DMS53 (cell line): ENCODE measurements at places on chromosomes 11 and 22.

DNA sequence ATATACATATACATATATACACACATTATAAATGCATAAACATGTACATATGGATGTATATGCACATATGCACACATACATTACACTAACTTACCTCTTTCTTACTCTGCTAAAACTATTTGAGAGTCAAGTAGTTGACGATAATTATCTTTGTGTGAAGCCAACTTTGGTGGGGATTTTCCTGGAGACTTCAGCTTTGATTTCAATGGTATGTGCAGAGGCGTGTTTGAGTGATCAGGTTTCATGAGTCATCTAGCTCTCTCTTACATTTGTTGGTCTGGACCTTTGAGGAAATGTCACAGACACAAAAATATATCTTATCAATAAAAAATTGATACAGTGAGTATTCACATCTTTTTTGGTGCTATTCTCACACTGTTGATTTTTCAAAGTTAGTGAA, 769.1 kb upstream of the LUZP2 start:
- peak; percentile 62 for DNase-seq

- peak; percentile 87 for DNase-seq
Measured at GRCh38 chr11:19648321-19648720, 64.3 kb upstream of the NAV2 start.

DNA sequence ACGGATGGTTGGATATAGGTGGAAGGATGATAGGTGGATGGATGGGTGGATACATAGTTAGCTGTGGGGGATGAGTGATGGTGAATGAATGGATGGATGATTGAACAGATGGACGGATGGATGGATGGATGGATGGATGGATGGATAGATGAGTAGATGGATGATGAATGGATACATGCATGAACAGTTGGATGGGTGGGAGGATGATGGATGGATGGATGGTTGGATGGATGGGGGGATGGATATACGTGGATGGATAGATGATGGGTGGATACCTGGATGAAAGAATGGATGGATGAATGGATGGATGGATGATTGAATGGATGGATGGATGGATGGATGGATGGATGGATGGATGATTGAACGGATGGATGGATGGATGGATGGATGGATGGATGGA, 68.4 kb upstream of the PRR5 start:
- no peak for DNase-seq

- no peak for DNase-seq
Measured at GRCh38 chr22:48084729-48085050, 1322.2 kb downstream of the TBC1D22A start.

GRCh38 chr11:84061726-84062125, 775.6 kb upstream of the CCDC90B start:
- DNase-seq, result no peak

DNA sequence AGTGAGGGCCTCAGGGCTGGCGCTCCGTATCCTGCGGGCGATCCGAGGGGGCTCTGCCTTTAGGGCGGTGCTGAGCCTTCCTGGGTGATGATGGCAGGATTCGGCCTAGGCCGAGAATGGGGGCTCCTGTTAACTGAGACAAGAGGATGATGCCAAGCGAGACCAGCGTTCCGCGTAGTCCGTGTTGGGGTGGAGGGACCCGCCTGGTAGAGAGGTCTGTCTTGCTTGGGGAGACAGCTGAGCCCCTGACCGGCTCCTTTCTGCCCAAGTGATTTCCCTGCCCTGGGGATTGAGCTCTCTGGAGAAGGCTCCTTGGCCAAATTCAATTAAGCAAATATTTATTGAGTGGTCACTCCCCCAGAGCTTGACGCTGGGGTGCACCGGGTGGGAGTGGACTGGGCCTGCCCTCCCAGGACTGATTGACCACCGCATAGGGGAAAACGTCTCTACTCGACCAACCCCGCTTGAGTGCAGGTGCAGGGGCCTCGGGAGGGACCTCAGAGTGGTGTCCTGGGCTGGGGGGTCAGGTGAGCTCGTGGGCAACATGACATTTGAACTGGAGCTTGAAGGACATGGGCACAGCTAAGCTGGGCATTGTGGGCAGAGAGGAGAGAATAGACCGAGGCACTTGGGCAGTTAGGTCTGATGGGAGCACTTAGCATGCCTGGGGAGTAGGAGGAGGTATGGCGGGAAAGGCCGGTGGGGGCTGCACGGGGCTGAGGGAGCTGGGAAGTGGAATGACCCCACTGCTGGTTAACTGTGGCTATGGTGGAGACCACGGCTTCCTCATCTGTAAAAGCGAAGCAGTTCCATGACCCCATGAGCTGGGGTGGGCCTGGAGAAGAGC, 1.1 kb downstream of the GNAZ start:
- no peak for DNase-seq
